Lung (tissue), 17 donors: ENCODE measurements at places on chromosomes 6 and 20. TPM values are rescaled to one million over a fixed set of nuclear protein-coding genes. Genes with fewer than 3 reads are reported as not detected.
A peak's percentile ranks its signal among the peaks of the same experiment; 100 is the strongest.

GRCh38 chr6:74491844-74492374 lies 713.9 kb downstream of the COL12A1 start:
- no peak for DNase-seq
- H3K36me3 ChIP-seq: no peaks in the 10 kb centered on the region
- no peak overlapping the region for H3K4me3 ChIP-seq
- H3K4me1 ChIP-seq: no peaks in the 10 kb centered on the region
- no peaks in the 10 kb centered on the region for H3K27me3 ChIP-seq

GRCh38 chr6:106764353-106764980 lies 135.1 kb downstream of the QRSL1 start:
- no peaks in the 10 kb centered on the region for H3K27me3 ChIP-seq
- DNase-seq: no peak
- no peaks in the 10 kb centered on the region for H3K4me1 ChIP-seq
- H3K27ac ChIP-seq: no peak overlapping the region
- no peaks in the 10 kb centered on the region for H3K36me3 ChIP-seq

GRCh38 chr6:40719671-40720374 lies 132.7 kb upstream of the LRFN2 start:
- H3K4me1 ChIP-seq: peaks cover 4% of the 10 kb centered on the region
- no peak overlapping the region for H3K4me3 ChIP-seq
- peak overlapping the region; percentile 33 for H3K27ac ChIP-seq

DNA sequence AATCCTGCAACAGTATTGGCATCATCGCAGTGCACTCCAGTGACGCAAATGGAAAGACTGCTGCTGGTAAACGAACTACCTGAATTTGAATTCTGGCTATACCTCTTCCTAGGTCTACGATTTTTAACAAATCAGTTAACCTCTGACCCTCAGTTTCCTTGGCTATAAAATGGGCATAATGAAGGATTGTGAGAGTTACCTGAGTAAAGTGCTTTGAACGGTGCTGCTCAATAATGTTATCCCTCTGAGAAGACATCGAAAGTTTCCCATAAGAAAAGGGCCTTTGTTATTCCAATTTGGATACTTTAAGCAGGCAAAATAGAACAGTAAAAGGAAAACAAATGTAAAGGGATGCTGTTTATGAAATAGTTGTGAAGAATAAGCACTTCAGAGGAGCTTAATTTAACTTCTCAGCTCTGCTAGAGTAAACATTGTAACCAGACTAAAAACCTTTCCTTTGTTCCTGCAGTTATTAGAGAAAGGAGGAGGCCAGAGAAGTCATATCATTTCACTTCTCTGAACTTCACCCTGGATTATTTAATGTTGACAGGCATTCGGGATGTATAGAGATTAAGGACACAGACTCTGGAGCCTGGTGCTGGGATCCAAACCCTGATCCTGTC lies 5.8 kb downstream of the SGK1 start:
- H3K36me3 ChIP-seq: no peaks in the 10 kb centered on the region
- no peak overlapping the region for H3K4me3 ChIP-seq
- no peak overlapping the region for H3K27ac ChIP-seq

DNA sequence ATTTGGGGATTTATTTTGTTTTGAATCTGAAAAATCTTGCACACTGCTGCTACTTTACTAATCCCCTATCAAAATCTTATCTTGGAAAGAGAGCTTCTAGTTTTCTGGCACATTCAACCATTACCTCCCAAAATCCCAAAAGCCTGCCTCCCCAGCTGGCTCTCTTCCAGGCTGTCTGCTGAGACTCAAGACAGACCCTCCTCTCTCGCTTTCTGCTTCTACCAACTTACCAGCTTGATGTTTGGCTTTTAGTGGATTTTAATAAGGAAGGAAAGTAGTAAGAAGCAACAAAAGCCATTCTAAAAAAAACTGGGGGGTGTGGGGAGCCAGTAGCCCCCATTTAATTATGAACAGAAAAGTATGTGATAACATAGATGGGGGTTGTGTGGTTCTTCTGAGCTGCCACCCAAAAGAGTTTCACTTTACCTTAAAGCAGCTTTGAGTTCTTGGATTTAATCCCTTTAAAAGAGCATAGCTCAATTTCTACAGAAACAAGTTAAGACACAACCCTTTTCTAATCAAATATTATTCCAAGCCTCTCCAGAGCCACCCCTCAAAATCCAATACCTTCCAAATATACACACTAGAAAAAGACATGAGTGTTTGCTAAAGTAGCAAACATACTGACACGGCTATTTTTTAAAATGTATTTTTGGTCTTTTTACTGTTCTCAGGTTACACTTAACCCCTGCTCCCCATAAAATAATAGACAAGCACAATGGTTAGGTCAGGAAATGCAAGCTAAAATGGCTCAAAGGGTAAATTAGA lies 71.7 kb downstream of the ATP9A start:
- no peaks in the 10 kb centered on the region for H3K27me3 ChIP-seq
- peak overlapping the region; percentile 17 for H3K27ac ChIP-seq
- no peak overlapping the region for H3K4me3 ChIP-seq
- peaks cover 26% of the 10 kb centered on the region for H3K4me1 ChIP-seq
- no peaks in the 10 kb centered on the region for H3K36me3 ChIP-seq

- peaks cover 9% of the 10 kb centered on the region for H3K4me1 ChIP-seq
- no peak overlapping the region for H3K4me3 ChIP-seq
- no peak overlapping the region for H3K27ac ChIP-seq
These were observed 20.1 kb upstream of the UTRN start for GRCh38 chr6:144265061-144265357.

DNA sequence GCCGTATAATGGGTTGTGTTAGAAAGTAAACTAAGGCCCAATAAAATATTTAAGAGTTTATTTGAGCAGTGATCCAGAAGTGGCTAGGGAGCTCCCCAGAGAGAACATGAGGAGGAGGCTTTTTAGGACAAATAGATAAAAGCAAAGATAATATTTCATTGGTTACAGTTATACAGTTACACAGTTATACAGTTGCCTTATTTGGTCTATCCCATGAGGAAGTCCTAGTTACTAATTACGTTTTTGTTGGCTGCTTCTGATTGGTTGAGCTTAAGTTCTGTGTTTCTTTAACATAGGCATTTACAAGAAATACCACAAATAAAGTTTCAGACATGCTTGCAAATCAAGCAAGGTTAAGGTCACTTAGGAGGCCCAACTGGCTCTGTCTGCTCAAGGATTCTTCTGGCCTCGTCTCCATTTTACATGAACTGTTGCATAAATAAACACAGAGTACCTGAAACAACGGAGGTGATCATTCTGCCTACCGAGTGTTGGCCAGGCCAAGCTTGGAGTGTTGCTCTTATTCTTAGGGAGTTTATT lies 7.0 kb downstream of the UBD start:
- H3K27me3 ChIP-seq: peaks cover 5% of the 10 kb centered on the region
- H3K4me1 ChIP-seq: no peaks in the 10 kb centered on the region
- no peak overlapping the region for H3K27ac ChIP-seq
- no peak overlapping the region for H3K4me3 ChIP-seq
- H3K36me3 ChIP-seq: no peaks in the 10 kb centered on the region

DNA sequence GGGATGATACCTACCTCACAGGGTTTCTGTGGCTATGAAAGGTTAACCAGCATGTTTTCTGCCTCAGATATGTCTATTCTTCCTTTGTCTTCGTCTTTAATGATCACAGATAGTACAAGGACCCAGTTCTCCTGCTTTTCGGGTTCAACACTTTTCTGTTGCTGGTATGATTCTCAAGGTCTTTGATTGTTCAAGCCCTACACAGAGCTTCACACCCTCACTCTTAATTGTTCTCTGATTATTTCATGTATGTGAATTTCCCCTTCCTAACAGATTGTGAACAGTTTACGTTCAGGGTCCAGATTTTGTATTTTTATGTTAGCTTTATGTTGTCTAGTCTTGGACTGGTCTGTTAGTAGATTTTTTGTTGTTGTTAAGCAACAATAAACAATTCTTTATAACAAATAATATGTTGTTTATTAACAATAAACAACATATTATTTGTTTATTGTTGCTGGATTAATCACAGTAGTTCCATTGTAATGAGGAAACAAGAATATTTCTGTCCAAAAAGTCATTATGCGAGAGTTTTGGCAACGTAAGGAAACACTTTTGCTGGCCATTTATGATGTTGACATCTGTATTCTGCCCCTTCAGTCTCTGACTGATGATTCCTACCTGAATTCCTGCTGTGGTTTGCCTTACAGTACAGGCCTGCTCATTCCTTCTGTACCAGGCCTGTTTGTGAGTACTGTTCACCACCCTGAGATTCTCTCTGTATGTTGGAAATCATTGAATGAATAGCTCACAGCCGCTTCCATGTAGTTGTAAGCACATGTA lies 27.2 kb upstream of the TULP4 start:
- H3K4me3 ChIP-seq: no peak overlapping the region
- peaks cover 16% of the 10 kb centered on the region for H3K4me1 ChIP-seq
- DNase-seq: peak; percentile 37
- no peaks in the 10 kb centered on the region for H3K36me3 ChIP-seq
- no peak overlapping the region for H3K27ac ChIP-seq
- H3K27me3 ChIP-seq: no peaks in the 10 kb centered on the region

DNA sequence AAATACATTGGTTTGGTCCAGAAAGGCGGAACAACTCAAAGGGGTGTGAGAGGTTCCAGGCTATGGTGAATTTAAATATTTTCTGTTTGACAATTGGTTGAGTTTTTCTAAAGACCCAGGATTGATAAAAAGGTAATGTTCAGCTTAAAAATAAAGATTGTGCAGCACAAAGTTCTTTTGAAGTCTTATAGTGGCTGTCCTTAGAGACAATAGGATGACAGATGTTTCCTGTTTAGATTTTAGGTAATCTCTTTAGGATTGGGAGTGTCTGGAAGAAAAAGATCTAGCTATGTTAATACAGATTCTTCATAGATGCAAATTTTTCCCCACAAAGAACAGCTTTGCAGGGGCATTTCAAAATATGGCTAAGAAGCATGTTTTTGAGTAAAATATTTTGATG lies 119.7 kb downstream of the GRIK2 start:
- H3K27me3 ChIP-seq: no peaks in the 10 kb centered on the region
- no peak overlapping the region for H3K27ac ChIP-seq
- no peaks in the 10 kb centered on the region for H3K4me1 ChIP-seq
- H3K4me3 ChIP-seq: no peak overlapping the region

GRCh38 chr6:19380293-19380692 lies 456.9 kb upstream of the ID4 start:
- H3K4me1 ChIP-seq: no peaks in the 10 kb centered on the region
- H3K27ac ChIP-seq: no peak overlapping the region
- H3K27me3 ChIP-seq: no peaks in the 10 kb centered on the region
- H3K36me3 ChIP-seq: no peaks in the 10 kb centered on the region
- no peak for DNase-seq
- no peak overlapping the region for H3K4me3 ChIP-seq

- H3K4me3 ChIP-seq: no peak overlapping the region
- DNase-seq: peak; percentile 85
- H3K27me3 ChIP-seq: no peaks in the 10 kb centered on the region
- no peaks in the 10 kb centered on the region for H3K4me1 ChIP-seq
- no peaks in the 10 kb centered on the region for H3K36me3 ChIP-seq
These were observed 76.7 kb upstream of the ZFP64 start for GRCh38 chr20:52268184-52268749.

DNA sequence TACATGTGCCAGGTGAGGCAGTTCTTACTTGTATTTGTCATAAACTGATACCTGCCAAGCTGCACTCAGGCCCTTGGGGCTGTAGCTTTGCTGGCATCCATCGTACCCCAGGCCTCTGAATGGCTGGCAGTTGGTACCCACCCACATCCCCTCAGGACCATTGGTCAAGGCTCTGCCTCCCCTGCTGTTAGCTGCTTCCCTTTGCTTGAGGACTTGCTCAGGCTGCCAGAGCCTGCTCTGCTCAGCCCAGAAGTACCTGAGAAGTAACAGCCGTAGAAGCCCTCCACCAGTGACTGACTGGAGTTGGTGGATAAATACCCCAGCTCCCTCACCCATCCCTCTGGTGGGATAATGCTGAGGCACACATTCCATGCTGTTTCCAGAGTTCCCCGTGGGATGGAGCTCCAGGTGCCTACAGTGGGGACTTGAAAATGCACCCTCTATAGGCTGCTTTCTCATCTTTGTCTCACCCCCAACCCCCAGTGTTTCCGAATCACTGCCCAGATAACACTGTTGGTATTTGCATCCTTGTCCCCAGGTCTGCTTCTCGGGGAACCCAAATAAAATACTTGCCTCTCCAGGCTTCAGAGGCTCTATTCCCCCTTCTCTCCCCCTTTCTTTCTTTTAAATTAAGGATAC lies 7.3 kb downstream of the EBF4 start:
- H3K36me3 ChIP-seq: no peaks in the 10 kb centered on the region
- no peak for DNase-seq
- no peak overlapping the region for H3K27ac ChIP-seq
- H3K4me3 ChIP-seq: no peak overlapping the region

- H3K4me1 ChIP-seq: no peaks in the 10 kb centered on the region
- no peak for DNase-seq
- no peaks in the 10 kb centered on the region for H3K27me3 ChIP-seq
- H3K4me3 ChIP-seq: no peak overlapping the region
- H3K27ac ChIP-seq: no peak overlapping the region
These were observed 63.7 kb upstream of the BEND3 start for GRCh38 chr6:107179004-107179403.

DNA sequence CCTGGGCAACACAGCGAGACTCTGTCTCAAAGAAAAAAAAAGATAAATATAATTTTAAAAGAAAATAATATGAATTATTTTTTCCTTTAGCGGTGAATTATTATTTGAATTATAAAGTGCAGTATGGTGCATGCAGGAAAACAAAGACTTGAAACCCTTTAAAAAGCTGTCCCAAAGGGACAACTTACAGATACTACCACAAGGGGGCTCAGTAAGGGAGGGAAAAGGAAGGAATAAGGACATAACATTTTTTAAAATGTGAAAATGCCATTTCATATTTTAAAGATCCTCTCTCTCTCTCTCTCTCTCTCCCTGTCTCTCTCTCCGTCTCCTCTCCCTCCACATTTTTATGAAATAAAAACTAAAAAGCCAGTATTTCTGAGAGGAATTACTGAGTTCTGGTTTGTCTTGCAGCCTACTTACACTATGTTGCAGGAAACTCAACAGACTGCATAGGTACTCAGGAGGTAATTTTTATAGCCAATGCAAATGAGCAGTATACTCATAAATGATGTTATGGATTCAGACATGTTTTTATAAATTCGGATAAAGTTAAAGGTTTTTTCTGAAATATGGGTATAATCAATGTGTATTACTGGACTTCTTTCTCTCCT lies 455.0 kb upstream of the GJE1 start:
- no peak overlapping the region for H3K27ac ChIP-seq
- no peaks in the 10 kb centered on the region for H3K27me3 ChIP-seq
- no peaks in the 10 kb centered on the region for H3K4me1 ChIP-seq

GRCh38 chr6:108982154-108983113 lies 112.2 kb downstream of the SESN1 start:
- H3K36me3 ChIP-seq: peaks cover 8% of the 10 kb centered on the region
- no peaks in the 10 kb centered on the region for H3K4me1 ChIP-seq
- no peaks in the 10 kb centered on the region for H3K27me3 ChIP-seq
- H3K4me3 ChIP-seq: no peak overlapping the region
- no peak overlapping the region for H3K27ac ChIP-seq

GRCh38 chr6:142627474-142627873 lies 317.5 kb downstream of the HIVEP2 start:
- no peaks in the 10 kb centered on the region for H3K36me3 ChIP-seq
- no peak overlapping the region for H3K27ac ChIP-seq
- no peak overlapping the region for H3K4me3 ChIP-seq
- peaks cover 11% of the 10 kb centered on the region for H3K4me1 ChIP-seq
- DNase-seq: no peak
- H3K27me3 ChIP-seq: no peaks in the 10 kb centered on the region

Gene ABHD16B
- total RNA-seq: not detected

Gene EYS
- total RNA-seq: 0.17 TPM

Gene MARCKS
- total RNA-seq: 77.0 TPM

Gene GHRH
- total RNA-seq: not detected

Gene LPA
- 1.1 TPM for total RNA-seq

Gene TULP1
- 2.6 TPM for total RNA-seq

Gene BMP2
- total RNA-seq: 29.4 TPM

Gene BCAS1
- total RNA-seq: 1.7 TPM

Gene LY6G6D
- total RNA-seq: not detected

Gene C20orf96
- 22.4 TPM for total RNA-seq

Gene PRDM1
- total RNA-seq: 12.4 TPM
